NCI-H1694 treated with DMSO at 0.1 percent for 48 hours (cell line): ENCODE measurements at places on chromosomes 13 and 19.

DNA sequence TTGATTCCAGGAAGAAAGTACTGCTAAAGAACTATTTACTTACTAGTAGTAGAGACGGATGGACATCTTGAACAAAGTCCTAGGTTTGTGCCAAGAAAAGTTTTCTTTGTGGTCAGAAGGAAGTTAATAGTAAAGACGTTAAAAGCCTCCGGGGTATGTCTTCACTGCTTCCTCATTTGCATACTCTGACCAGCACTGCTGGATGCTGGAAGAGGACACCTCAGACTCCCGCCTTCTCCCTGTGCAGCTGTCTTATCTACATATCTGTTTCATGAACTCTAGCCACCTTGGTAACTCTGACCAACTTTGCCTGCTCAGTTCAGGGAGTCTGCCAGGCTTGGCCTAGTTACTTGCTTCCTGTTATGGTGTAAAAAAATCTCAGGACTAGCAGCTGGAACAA, 1109.1 kb upstream of the MIR17HG start:
- no peak for DNase-seq

GRCh38 chr19:35766571-35767104, 8.7 kb downstream of the PROSER3 start:
- DNase-seq = no peak

GRCh38 chr13:74839656-74840055, 642.3 kb downstream of the TBC1D4 start:
- DNase-seq = no peak

GRCh38 chr19:42461700-42462324, 19.1 kb upstream of the CXCL17 start:
- DNase-seq = no peak

DNA sequence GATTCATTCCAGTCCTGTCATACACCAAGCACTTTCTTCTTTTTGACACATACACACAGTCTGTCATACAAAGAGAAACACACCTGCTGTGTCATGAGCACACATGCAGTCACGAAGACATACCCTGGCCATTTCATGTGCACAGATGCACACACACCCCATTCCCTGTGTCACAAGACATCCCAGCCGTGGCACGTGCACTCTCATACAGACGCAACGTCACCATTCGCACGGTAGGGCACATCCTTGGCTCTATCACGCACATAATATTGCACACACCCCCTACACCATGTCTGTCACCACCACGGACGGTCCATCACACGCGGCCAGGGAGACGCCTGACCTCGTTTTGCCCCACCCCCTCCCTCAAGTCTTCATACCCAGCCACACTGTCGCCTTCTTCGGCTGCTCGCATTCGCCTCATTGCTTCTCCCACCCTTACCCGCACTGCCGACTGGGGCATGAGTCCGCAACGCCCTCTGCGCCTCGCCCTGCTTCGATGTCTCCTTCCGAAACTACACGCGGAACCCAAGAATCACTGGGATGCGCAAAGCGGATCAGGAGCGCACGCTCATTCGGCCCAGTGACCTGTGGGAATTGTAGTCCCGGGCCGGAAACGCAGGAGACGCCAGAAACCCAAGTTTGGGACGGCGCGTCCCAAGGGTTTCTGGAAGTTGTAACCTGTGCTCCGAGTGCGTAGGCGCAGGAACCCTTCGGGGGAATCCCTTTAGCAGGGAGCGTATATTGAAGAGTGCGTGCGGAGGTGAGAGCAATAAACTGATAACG, 6.8 kb upstream of the ZNF283 start:
- no peak for DNase-seq

- no peak for DNase-seq
These were observed 213.2 kb downstream of the ATP8A2 start for GRCh38 chr13:25585000-25585399.

GRCh38 chr19:13150931-13151604, 857 bp downstream of the IER2 start:
- DNase-seq = no peak

- DNase-seq = no peak
These were observed 1.3 kb downstream of the GNA15 start for GRCh38 chr19:3137119-3137518.

DNA sequence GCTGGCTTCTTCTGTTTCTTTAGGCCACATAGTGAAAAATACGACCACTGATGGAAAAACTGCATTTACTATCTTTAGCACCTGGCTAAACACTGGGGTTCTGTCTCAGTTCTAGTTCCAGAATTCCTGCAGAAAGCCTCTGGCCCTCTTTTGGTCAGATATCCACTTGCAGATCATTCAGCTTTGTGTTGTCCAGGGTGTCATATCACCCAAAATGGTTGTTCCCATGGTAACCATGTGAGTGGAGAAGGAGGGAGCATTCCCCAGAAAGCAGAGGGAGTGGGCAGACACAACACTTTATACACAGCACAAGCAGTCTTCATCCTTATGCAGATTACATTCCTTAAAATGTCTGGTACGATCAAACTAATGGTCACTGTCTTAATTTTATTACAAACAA, 73.5 kb downstream of the CAB39L start:
- DNase-seq = no peak

DNA sequence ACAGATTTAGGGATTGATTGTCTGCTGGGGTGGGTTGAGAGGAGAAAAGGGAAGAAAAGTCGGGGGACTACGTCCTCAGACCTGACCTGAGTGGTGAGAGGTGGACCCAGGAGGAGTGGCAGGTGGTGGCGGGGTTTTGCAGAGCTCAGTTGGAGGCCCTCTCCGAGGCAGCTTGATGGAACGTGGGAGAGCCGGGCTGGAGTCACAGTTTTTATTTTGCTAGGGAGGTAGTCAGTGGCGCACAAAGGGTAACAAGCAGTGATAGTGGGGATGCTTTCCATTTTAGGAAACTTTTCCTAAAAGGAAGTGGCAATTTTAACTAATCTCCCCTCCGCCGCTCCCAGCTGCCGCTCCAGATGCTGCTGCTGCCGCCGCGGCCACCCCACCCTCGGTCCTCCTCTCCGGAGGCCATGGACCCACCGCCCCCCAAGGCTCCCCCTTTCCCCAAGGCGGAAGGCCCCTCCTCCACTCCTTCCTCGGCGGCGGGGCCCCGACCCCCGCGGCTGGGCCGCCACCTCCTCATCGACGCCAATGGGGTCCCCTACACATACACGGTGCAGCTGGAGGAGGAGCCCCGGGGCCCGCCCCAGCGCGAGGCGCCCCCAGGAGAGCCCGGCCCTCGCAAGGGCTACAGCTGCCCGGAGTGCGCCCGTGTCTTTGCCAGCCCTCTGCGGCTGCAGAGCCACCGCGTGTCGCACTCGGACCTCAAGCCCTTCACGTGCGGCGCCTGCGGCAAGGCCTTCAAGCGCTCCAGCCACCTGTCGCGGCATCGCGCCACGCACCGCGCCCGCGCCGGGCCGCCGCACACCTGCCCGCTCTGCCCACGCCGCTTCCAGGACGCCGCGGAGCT, 1.1 kb upstream of the ZNF581 start:
- no peak for DNase-seq

GRCh38 chr19:1239420-1239795, 1.6 kb upstream of the CBARP start:
- no peak for DNase-seq
